Mesangial cell (primary cell): ENCODE measurements at places on chromosomes 5 and 9. TPM values are rescaled to one million over a fixed set of nuclear protein-coding genes. Genes with fewer than 3 reads are reported as not detected.

The NR5A1 gene
- not detected in 2 replicates for total RNA-seq

The C5orf52 gene
- not detected in 2 replicates for total RNA-seq

The PWWP2A gene
- 12.4 and 23.1 TPM in 2 replicates for total RNA-seq

The AP3B1 gene
- 20.7 and 25.5 TPM in 2 replicates for total RNA-seq

The WWC1 gene
- total RNA-seq: 27.7 and 56.5 TPM in 2 replicates

The SLC1A1 gene
- total RNA-seq: 10.3 and 10.6 TPM in 2 replicates

The PCDHA9 gene
- total RNA-seq: under 0.01 TPM in 1 of 2 replicates, not detected in the other

The TRIP13 gene
- total RNA-seq: 3.7 and 80.8 TPM in 2 replicates

The PFN3 gene
- not detected in 2 replicates for total RNA-seq

The PALM2AKAP2 gene
- 4.9 and 6.4 TPM in 2 replicates for total RNA-seq

The PLPP7 gene
- total RNA-seq: 4.4 and 4.7 TPM in 2 replicates

The SOX30 gene
- 0.33 and 0.51 TPM in 2 replicates for total RNA-seq

The FOXD4L4 gene
- total RNA-seq: not detected in 2 replicates

The KLHL3 gene
- 0.49 and 1.1 TPM in 2 replicates for total RNA-seq

The ZBED3 gene
- total RNA-seq: 3.3 and 15.8 TPM in 2 replicates

The PNPLA7 gene
- 0.16 and 2.3 TPM in 2 replicates for total RNA-seq

The SLC45A2 gene
- total RNA-seq: not detected in 2 replicates

The PCDHA5 gene
- total RNA-seq: under 0.01 TPM in 1 of 2 replicates, not detected in the other

The HOMER1 gene
- 5.1 and 5.3 TPM in 2 replicates for total RNA-seq

The NPR2 gene
- total RNA-seq: 19.2 and 31.2 TPM in 2 replicates

The IL5 gene
- not detected in 2 replicates for total RNA-seq

The SVEP1 gene
- 0.16 and 0.38 TPM in 2 replicates for total RNA-seq
